Left cardiac atrium (tissue), 4 donors: ENCODE measurements at places on chromosomes 2 and 18. TPM values are rescaled to one million over a fixed set of nuclear protein-coding genes. Genes with fewer than 3 reads are reported as not detected.

DNA sequence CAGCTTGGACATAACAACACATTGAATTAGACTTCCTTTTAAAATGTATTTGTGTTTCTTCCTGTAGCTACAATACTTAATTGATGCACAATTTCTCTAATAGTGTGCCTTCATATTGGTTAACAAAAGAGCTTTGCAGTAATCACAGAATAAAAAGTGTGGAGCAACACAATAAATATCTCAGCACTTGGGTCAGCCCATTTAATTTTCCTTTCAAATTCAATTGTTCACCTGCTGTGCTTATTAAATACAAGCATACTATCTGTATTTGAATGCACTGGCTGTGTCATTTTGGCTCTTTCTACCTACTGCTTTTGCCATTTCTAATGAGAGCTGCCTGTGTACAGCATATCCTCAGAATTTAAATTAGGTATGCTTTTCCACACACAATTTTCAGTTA is 1641.3 kb upstream of the SLC39A10 start:
- DNase-seq, result no peak

CDK15 gene
- 1.0 TPM for total RNA-seq

- no peak for DNase-seq
Observed at GRCh38 chr2:204781941-204782340, 236.7 kb downstream of the PARD3B start.

GRCh38 chr2:44016282-44016681 is 20.5 kb upstream of the LRPPRC start:
- DNase-seq, result peak; percentile 35

RAMP1 gene
- total RNA-seq, result 359 TPM

DNA sequence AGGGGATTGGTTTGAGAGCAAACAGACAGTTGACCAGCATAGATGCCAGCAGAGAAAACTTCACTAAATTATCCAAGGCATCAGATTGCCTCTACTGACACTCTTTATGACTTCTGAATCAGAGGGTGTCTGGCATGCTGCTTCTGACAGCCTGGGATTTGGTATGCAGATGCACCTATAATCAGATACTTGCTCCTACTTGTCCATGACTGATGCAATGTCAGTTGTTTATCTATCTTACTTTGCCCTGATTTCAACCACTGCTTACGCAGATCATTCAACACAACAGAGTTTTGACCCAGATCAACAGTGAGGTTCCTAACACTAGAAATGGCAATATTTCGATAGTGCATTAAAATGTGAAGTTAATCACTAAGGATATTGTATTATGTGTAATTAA is 22.6 kb upstream of the CALCRL start:
- no peak for DNase-seq

LHCGR gene
- total RNA-seq, result 0.44 TPM

GRCh38 chr2:38537937-38538525 is 64.7 kb downstream of the HNRNPLL start:
- DNase-seq, result no peak

GRCh38 chr2:226600184-226600583 is 199.4 kb downstream of the IRS1 start:
- DNase-seq, result no peak

DNA sequence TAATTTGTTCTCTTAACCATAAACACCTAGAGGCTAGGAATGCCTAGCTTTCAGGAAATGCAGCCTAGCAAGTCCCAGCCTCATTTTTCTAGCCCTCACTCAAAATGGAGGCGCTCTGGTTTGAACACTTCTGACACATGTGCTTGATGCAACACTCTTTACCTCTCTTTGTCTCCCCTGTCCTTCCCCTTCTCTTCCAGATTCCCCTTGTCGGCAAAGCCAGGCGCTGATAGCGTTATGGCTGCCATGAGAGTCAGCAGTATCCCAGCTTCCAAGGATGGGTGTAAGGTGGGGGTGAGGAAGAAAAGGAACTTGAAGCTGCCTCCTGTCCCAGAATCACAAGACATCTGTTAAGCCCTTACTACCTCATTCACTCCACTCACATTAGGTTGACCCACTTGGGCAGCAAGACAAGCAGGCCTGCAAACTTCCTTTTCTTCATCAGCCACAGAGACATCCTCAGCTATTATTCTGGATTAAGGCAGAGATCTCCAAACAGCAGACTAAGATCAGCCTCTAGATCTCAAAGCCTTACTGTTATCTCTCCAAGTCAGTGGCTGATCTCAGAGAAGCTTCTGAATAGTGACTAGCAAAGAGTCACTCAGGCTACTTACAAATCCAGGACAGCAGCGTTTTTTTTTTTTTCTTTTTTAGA is 1.9 kb upstream of the ST3GAL5 start:
- no peak for DNase-seq

DNA sequence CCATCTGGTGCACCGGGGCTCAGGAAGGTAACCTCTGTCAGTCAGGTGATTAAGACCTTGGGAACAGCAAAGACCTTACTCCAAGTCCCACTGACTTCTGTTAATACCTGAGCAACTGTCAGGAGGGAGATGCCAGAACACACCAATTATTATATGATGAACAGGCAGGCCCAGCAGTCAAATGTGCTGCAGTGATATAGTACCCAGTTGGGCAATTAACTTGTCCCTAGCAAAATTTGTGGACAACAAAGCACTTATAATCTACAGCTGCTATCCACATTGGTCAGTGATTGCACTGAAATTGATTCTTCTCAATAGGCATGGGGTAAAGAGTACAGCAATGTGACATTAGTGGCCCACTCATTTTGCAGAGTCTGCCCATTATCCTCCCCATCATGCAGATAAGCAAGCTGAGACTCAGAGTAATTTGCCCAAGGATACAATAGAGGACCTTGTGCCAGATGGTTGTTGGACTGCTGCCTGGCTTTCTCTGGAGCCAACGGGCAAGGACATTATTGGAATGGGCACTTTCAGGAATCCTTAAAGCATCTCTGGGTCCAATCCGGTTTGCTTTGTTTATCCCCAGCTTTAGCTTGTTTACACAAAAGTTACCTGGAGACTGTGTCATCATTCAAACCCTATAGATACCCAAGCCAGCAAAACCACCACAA is 147.6 kb downstream of the CCBE1 start:
- DNase-seq, result no peak

- no peak for DNase-seq
Observed at GRCh38 chr2:162233197-162233596, 10.0 kb downstream of the FAP start.

DNA sequence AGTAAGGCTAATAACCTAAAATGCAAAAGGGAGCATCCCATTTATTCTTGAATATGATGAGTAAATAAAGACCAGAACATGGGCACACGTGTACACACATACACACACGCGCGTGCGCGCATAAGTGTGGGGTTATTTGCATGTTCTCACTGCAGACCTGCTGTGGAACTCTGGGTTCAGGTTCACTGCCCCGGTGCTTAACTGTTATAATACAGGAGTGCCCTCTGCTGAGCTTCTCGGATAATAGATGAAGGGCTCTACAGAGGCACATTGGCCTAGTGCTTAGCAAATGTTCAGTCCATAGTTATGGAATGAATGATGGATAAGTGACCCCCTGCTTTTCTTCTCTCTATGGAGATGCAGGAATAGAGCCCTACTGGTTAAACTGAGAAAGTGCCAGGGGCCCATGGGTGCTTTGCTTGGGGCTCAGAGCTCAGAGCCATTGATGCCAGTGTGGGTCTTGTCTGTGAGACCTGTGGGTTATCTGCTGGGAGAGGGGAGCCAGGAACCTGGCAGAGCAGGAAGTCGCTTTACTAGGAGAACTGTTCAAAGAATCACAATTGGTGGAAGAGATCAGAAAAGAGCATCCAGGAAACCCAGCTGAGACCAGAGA is 3.6 kb upstream of the ARL4C start:
- peak; percentile 46 for DNase-seq
